ENCODE measurements at places on chromosomes 7 and 10.

GRCh38 chr7:80026766-80027165, 107.9 kb upstream of the GNAI1 start:
- no peaks in the 10 kb centered on the region for H3K4me1 ChIP-seq
- DNase-seq, result no peak
- no peaks in the 10 kb centered on the region for H3K36me3 ChIP-seq
- no peak overlapping the region for H3K27ac ChIP-seq

DNA sequence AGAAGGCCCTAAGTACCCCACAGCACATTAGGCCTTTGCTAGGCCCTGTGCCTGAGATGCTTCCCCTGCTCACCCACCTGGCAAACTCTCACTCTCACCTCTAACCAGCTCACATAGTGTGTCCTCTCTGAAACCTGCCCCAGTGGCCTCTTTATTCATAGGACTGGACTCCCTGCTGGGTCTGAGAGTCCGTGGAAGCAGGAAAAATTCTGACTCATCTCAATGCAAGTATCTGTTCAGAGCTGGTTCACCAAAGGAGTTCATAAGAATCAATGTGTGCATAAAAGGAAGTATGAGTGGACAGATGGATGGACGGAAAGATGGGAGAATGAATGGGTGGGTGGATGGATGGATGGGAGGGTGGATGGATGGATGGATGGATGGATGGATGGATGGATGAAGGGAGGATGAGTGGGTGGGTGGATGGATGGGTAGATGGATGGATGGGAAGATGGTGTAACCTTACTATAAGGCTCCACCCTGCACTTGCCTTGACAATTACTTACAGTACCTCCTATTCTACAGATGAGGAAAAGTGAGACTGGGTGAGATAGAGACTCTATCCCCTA, 111.2 kb upstream of the ZMIZ1 start:
- no peak overlapping the region for H3K27ac ChIP-seq
- H3K27me3 ChIP-seq, result no peaks in the 10 kb centered on the region
- no peaks in the 10 kb centered on the region for H3K4me1 ChIP-seq
- DNase-seq, result no peak
- no peak overlapping the region for H3K4me3 ChIP-seq

GRCh38 chr10:97023401-97024167, 162.2 kb downstream of the SLIT1 start:
- no peaks in the 10 kb centered on the region for H3K36me3 ChIP-seq
- peaks cover 4% of the 10 kb centered on the region for H3K4me1 ChIP-seq
- H3K27me3 ChIP-seq, result peaks cover 6% of the 10 kb centered on the region

DNA sequence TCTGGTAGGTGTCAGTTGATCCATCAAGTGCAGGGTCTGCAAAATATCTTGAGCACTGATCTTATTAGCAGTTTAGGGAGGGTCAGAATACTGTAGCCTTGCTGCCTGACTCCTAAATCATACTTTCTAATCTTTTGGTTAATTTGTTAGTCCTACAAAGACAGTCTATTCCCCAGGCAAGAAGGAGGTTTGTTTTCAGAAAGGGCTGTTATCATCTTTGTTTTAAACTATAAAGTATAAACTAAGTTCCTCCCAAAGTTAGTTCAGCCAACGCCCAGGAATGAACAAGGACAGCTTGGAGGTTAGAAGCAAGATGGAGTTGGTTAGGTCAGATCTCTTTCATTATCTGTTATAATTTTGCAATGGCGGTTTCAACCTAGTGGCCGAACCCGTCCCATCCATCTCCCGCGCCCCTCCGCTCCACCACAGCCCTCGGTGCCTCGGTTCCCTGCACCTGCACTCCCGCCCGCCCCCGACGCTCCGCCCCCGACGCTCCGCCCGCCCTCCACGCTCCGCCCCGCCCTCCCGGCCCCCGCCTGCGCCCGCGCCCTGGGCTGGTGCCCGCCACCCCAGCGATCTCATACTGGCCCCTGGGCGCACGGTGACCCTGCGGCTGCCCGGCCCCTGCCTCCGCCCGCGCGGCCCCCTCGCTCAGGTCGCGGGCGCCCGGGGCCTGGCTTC, at the start of gene ADCK2:
Gene ADCK2 (plus strand): TSS at position 564 of the 681 bp plus-strand sequence. CDS start 386 bp downstream, outside the sequence.
- H3K27ac ChIP-seq, result peak within 1 kb of the TSS; percentile 87
- H3K36me3 ChIP-seq, result peaks cover 2% of the 10 kb centered on the region
- DNase-seq, result no peak

- no peaks in the 10 kb centered on the region for H3K36me3 ChIP-seq
- H3K27ac ChIP-seq, result no peak overlapping the region
- no peak for DNase-seq
- peaks cover 9% of the 10 kb centered on the region for H3K4me1 ChIP-seq
These were observed 297.7 kb downstream of the CCDC3 start for GRCh38 chr10:12703813-12704212.

All from activated naive CD8-positive, alpha-beta T cell treated with anti-CD3 and anti-CD28 coated beads, Interleukin-2, amount 10 ng/mL, durations not matched to agents 7 days and 5 days (primary cell).